ENCODE measurements at places on chromosomes 12 and 14.

GRCh38 chr14:105180592-105181548, at the start of gene NUDT14:
NUDT14 (minus strand) TSS chr14:105181312; CDS start chr14:105181209, 103 bp downstream.
- DNase-seq: no peak

DNA sequence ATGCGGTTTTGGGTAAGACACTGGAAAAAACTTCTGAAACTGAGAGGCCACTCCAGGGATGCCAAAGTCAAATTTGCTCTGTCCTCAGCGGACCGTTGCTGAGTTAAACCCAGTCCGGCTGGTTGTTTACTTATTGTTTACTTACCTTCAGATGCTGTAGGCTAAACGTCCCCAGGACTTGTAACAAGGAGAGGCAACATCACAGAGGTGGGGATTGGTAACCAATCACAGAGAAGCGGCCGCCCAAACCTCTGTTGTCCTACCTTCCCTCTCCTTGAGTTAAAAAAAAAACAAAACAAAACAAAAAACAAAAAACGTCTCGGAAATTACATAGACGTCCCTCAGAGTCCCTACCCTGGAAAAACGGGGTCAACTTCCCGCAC, 380 bp downstream of the ANO2 start:
- no peak for DNase-seq

DNA sequence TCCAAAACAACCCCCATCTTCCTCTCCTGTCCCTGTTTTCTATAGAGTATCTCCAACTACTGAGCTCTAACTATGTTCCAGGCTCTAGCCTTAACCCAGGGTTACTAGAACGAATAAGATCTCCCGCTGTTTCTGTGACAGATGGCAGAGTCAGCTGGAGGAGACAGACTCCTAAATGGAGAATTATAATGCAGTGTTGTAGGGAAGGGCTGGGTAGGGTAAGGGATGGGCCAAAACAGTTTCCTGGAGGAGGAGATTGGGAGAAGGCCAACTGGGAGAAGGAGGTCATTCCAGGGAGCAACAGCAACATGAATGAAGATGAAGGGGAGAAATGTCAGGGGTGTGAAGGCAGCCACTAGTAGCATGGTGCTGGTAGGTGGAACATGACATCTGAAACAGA, 73.4 kb upstream of the ANO4 start:
- DNase-seq: no peak

GRCh38 chr12:42969355-42969754, 379.8 kb upstream of the PRICKLE1 start:
- no peak for DNase-seq

- DNase-seq: no peak
Measured at GRCh38 chr14:58849601-58850000, 211.8 kb downstream of the DACT1 start.

DNA sequence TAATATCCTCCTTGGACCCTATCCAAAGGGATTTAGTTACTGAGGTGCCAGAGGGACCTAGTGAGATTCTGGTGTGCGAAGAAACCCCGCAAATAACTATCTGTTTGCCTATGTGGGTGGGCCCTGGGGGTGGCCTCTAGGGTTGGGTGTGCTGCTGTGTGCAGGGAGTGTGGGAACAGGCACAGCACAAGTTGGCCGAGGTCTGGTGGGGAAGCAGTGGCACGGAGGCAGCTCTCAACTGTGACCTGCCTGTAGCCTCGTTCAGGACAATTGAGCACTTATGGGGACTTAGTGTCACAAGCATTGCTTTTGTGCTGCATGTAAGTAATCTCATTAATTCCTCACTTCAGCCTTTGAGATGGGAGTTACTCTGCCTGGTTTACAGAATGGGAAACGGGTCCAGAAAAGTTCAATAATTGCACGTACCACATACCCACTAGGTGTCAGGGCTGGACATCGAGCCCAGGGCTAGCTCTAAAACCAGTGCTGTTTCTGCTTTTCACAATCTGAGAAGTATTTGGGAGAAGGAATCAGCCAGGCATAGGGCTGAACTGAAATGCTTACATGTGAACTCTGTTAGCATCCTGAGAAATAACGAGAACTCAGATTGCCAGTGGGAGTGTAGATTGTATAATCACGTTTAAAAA, 58.8 kb downstream of the TECPR2 start:
- DNase-seq: no peak

DNA sequence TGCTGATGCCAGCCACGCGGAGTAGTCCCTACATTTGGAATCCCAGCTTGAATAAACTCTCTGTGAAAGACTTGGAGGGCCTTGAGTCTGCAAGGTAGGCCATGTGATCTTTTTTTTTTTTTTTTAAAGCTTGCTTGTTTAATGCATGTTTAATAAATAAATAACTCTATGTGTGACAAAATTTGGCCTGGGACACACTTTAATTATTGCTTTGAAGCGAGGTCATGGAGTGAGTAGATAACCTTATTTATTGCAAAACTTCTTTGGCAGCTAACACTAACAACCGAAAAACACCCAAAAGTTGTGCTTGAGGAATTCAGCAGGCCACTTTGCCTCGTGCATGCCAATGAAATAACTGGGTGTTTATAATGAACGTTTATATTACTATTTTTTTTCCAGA, 382.2 kb downstream of the FLRT2 start:
- no peak for DNase-seq

GRCh38 chr14:100079726-100080005, 14.4 kb downstream of the EVL start:
- no peak for DNase-seq

DNA sequence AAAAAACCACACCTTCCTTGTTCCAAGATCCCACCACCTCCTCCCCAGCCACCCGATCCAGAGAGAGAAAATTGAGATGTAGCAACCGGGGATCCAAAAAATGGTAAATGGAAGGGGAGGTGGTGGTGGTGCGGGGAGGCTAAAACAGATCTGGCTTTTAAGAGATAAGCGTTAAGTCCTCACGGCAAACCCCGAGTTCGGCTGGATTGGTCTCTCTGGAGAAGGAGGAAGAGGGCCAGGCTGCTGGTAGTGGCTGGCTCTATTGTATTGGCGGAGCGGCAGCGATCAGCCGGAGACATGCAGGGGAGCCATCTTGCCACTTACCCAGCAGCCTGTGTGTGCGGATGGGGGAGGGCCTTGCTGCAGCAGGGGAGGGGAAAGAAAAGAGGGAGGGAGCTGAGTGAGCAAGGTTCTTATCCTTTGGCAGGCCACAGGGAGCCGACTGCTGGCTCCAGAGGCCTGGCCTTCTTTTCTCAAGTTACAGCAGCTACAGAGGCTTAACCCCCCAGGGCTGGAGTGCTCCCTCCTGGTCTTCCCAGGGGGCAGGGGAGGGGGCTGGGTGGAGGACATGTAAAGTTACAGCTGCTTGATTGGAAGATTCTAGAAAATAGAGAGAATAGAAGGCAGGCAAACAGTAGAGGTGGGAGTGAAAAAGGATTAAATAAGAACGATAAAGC, 14.1 kb upstream of the CDH24 start:
- no peak for DNase-seq

DNA sequence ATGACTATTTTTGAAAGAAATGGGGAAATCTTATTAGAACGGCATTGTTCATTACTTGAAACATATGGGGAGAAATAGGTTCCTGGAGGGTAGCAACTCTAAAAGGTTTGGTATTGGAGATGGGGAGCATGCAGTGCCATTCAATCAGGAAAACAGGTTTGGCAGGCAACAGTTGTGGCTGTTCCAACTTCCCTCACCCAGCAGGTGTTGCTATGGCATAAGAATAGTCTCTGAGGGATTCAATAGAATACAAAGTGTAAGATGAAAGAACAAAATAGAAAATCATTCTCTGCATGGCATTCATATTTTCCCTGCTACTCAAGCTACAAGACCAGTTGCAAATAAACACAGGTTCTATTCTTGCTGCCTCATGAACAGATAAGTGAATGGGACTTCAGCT, 393.3 kb upstream of the RPL10L start:
- DNase-seq: no peak

DNA sequence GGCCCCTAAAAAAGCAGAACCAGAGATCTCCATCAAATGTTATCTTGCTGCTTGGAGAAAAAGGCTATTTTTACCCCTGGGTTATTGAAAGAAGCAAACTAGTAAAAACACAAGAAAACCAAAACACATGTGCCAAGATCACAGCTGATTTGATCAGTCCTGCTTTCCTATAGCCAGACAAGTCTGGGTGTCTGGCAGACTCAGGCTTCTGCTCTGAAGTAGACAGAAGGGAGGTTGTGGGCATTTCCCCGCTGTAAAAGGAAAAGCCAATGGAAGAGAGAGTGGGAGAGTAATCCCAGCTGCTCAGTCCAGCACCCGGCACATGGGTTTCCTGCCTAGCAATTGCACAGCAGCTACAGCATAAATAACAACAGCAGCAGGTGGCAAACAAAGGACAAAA, 177.9 kb downstream of the PHLDA1 start:
- DNase-seq: no peak

DNA sequence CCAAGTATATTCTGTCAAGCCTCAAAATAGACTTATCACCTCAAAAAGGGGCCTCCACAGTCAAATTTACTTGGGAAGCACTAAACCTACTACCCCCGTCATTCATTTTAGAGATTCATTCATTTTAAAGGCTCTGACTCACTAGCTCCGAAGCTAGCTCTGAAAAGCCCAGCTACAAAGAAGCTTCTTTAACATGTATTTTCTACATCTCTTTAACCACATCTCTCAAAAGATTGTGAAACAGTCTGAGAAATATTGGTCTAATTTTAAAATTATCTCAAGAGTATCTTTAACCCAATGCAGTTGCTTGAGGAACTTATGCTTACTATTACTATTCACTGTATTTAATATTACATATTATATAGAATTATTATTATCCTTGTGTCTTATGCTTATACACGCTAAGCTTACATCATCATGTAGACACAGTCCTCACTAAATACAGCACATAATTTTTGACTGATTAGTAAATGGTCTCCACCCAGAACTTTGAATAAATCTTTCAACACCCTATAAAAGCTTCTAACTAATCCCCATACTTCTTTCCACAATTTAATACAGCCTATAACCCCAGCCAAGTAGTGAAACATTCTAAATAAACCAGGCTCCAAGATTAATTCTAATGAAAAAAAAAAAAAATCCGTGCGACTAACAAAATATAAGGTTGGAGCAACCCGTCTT, 7.8 kb downstream of the NT5DC3 start:
- no peak for DNase-seq

GRCh38 chr12:130977046-130977742, 23.5 kb downstream of the ADGRD1 start:
- DNase-seq: no peak

- no peak for DNase-seq
Measured at GRCh38 chr12:40137252-40137651, 31.4 kb upstream of the SLC2A13 start.

DNA sequence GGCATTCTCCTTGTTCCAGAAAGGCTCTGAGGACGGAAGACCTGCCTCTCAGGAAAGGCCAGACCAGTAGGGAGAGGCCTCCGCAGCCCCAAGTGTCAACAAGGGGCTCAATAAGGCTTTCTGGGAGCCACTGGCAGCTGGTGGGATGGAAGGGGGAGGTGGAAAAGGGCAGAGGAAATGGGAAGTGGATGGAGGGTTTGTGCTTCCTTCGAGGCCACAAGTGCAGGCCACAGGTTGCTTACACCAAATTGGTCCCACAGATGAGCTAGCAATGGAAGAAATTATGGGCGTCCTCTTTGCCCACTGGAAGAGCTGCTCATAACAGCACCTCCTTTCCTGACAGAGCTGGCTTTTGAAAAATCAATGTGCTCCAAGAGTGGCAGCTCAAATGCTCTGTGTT, 28.2 kb downstream of the P2RX4 start:
- DNase-seq: no peak

GRCh38 chr14:105841022-105842009, 314.9 kb downstream of the TMEM121 start:
- no peak for DNase-seq

GRCh38 chr12:107439026-107439738, 246.4 kb upstream of the PWP1 start:
- no peak for DNase-seq

DNA sequence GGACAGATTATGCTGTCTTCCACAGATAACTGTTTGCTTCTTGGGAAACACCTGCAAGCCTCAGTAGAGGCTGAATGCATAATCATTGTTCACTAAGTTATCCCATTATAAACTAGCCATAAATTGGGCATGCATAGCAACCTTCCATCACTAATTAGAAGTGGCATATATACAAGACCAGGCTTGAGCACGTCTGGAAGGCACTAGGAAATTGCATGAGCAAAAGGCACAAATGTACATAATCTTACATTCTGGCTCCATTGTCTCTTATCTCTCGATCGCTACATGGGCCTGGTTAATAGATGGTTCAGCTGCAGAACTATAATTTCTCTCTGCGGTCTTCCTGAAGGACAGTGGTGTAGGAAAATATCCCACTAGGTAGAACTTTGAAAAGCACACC, 679.2 kb downstream of the RPL10L start:
- DNase-seq: no peak

- no peak for DNase-seq
Measured at GRCh38 chr14:73176685-73177084, 40.4 kb downstream of the PSEN1 start.

DNA sequence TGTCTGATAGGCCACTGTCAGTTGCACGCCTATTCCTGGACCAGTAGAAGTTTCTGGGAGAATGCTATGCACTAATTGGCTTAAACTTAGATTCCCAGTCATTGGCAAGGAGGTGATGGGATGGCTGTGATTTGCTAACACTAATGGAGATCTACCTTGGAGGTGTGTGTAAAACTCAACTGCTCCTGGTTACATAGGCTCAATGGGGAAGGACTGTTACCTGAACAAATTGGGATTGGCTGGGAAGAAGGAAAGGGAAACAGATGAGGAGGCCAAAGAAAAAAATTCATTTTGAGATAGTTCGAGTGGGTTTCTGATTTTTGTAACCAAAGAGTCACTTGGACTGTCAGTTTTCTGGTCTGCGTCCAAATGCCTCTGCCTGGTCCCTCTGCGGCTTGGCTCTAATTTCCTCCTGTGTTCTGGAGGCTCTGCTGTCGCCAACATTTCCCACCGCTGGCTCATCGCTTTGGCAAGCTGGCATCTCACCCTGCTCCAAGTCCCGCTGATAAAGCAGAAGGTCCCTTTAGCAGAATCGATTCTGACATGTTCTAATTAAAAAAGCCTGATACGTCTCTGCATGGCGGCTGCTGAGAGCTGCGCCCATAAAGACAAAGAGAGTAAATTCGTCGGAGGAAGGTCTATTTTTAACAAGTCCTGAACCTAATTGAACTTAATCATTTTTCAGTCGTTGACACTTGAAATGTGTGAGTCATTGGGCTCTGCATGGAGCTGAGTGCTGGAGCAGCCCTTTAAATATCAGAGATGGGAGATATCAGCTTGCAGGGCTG, 2.0 kb upstream of the CCDC63 start:
- no peak for DNase-seq

DNA sequence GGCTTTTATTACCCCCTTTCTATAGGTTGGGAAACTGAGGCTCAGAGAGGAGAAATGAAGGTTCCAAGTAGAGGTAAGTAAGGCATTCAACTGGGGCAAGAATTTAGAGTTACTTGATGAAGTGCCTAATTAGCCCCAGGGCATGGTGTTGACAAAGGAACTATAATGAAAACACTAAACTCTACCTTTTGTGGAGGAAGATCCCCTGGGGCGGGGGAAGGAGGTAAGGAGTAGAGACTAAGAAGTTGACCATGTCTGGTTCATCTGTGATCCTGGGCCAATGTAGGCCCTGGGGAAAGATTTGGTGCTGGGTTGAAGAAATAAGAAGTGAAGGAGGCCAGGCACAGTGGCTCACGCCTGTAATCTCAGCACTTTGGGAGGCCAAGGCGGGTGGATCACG, 16.2 kb upstream of the COX6A1 start:
- no peak for DNase-seq
